ENCODE measurements at places on chromosomes 3 and 15. TPM values are rescaled to one million over a fixed set of nuclear protein-coding genes. Genes with fewer than 3 reads are reported as not detected.
A peak's percentile ranks its signal among the peaks of the same experiment; 100 is the strongest.

- DNase-seq: no peak
Observed at GRCh38 chr3:115517457-115518050, 105.8 kb upstream of the GAP43 start.

- peak; percentile 4 for DNase-seq
Observed at GRCh38 chr3:159668990-159669476, 319.6 kb upstream of the IL12A start.

GRCh38 chr3:30686176-30686575, 79.8 kb downstream of the TGFBR2 start:
- DNase-seq: no peak

DNA sequence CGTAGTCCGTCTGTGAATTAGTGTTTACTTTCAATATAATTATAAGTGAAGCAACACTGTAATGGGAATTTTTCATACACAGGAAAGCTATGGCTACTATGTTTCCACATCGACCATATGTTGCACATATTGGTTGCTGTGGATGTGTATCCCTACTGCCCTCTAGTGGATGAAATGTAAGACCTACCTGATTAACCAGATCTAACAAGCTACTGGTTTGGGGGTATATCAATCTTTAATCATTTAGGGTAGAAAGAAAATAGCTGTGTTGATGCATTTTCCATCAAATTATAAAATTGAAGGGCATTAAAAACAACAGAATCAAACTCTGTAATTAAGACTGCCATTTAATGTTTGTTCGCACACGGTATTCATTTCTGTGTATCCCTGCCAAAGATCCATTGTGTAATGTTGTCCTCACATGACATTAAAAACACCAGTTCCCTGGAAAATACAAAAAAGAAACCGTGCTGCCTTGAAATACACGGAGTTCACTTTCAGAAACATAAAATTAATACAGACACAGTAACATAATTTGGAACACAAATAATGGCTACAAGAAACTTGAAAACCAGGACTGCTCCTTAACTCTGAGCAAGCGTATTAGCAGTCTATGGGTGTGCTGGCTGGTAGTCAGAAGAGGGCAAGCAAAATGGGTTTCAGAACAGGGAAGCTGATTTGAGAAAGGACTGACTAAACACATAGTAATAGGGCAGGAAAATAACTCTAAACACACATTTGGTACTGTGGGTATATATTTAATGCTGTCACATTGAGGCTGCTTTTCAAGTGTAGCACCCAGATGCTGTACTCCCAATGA, 125.1 kb downstream of the TIGIT start:
- DNase-seq: peak; percentile 83

GRCh38 chr15:28271697-28272260, 50.2 kb downstream of the HERC2 start:
- no peak for DNase-seq

- no peak for DNase-seq
Observed at GRCh38 chr15:62644889-62645742, 397.4 kb upstream of the TPM1 start.

DNA sequence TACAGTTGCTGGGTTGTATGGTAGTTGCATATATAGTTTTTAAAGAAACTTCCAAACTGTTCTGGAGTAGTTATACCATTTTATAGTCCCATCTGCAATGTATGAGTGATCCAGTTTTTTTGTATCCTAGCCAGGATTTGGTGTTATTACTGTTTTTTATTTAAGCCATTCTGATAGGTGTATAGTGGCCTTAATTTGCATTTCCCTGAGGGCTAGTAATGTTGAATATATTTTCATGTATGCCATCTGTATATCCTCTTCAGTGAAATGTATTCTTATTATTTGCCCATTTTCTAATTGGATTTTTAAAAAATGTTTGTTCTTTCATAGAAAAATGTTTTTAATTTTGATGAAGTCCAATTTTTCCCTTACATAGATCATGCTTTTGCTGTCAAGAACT, 29.2 kb downstream of the PXK start:
- no peak for DNase-seq

DNA sequence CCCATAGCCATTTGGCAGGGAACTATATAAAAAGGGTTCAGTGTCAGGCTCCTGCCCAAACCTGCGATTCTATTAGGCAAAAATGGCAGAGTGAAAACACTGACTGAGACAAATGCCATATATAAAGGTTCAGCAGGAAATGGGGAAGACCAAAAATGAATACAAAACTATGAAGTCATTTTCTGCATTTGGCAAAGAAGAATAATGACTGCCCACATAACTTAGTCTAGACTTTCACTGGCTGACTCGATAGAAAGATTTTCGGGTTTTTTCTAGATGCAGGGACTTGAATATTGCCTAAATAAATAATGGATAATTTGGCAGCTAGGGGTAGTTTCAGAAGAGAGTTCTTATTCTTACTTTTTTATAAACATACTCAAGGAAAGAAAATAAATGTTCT, 178.0 kb downstream of the TPRG1 start:
- DNase-seq: no peak

DNA sequence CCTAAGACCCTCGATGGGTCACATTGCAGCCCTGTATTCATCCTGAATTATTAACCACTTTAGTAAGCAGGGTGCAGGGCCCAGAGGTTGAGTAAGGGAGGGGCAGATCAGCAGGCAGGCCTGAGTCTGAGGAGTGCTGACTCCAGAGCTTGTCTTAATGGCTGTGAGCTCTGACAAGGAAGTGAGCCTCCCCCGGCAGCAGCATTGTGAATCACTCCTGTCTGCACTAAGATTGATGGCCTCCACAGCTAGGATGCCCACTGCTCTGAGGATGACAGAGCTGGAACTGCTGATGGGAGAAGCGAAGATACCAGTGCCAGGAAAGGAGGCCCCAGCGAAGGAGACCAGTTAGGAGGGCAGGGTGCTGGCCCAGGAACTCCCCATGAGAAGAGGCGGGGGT, 46.5 kb upstream of the CCDC174 start:
- no peak for DNase-seq

DNA sequence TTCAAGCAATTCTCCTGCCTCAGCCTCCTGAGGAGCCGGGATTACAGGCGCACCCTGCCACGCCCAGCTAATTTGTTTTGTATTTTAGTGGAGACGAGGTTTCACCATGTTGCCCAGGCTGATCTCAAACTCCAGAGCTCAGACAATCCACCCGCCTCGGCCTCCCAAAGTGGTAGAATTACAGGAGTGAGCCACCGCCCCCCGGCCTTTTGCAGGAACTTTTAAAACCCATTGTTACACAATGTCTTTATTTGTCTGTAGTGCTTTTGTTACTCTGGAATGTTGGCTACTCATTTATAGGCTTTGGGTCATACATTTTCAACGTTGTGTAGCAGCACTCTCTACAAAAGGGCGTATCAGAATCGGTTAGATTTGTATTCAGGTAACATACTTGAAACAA, 499.1 kb downstream of the ROBO2 start:
- no peak for DNase-seq

DNA sequence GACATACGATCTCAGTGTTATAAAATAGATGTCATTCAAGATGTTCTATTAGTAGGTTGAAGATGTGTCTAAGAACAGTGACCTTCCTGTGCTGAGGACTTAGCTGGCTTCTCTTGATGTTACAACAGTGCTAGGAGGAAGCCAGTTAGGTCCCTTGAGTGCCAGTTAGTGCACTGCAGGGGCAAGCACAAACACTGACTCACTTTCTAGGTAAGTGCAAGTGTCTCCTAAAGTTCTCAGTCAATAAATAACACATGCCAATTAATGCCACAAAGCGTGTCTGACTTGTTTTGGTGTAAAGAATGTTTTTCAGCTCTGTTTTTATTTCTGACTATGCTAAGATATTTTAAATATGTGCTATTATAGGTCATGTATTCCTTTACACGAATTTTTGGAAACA, 211.8 kb downstream of the NAALADL2 start:
- no peak for DNase-seq

DNA sequence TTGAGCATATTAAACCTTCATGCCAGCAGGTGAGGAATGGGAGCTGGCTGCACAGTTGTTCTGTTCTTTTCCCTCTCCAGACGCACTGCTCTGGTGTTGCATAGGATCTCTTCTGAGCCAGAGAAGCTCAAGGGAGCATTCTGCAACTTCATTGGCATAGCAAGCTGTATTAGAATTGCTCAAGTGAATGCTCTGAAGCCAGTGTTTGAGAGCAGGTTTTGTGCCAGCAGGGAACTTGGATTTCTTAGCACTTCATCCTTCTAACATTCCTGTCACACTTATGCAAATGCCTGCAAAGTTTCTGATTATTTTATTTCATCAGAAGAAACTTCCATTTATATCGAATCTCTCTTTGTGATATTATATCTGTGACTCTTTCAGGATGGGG, 366.6 kb downstream of the AGBL1 start:
- no peak for DNase-seq

DNA sequence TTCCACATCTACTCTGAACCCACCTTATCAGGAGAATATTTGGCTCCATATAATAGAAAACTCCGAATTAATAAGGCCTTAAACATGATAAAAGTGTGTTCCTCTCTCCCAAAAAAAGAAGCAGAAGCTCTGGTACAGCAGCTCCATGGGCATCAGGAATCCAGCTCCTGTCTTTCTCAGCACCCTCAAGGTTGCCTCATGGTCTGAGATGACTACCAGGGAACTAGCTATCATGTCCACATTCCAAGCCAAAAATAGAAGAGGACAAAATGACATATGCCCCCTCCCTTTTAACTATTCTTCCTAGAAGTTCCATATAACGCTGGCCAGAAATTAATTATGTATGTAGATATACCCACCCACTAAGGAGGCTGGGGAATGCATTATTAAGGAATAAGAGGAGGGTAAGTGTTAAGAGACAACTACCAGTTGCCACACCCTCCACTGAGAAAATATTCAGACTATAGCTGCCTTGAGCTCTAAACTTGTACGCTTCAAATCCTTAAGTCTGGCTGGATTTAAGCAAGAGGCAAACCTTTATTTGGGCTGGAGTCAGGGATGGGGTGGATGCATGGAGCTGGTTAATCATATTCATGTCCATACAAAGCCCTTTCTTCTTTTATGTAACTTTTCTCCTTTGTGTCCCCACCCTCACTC, 35.8 kb upstream of the CTDSPL start:
- DNase-seq: no peak

DNA sequence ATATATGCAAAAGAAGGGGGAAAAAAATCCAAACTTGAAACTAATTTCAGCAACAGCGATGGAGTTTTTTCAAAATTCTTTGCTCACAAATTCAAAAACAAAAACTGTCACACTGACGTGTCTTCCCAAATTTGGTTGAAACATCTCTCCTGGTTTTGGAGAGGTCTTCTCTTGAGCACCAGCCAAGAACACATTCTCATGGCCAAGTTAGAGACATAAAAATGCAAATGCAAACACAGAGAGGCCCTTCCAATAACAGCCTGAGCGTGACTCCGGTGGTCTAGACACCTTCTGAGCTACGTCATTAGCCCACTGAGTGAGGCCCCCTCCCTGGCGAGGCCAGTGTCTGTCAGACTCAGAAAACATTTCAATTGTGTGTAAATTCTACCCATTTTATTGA, 436.0 kb upstream of the PROK2 start:
- no peak for DNase-seq

- no peak for DNase-seq
Observed at GRCh38 chr3:194686816-194687637, 1.3 kb downstream of the FAM43A start.

DNA sequence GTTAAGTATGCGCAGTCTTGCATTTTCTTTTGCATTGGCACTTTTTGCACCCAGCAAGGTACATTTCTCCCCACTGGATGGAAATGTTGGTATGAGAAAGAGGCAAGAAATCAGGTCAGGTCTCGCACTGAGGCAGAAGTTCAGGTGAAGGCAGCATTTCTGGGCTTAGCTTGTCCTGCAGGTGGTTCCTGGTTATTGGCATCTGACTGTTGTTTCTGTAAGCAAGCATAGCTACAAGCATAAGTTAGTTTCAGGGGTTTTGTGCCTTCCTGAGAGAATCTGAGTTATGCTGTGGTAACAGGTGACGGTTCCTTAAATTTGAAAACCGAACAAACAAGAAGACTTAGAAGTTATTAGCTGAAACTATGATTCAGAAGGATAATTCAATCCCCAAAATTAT, 139.4 kb upstream of the GRM7 start:
- DNase-seq: no peak

- DNase-seq: no peak
Observed at GRCh38 chr15:85430406-85431204, 50.2 kb downstream of the AKAP13 start.

DNA sequence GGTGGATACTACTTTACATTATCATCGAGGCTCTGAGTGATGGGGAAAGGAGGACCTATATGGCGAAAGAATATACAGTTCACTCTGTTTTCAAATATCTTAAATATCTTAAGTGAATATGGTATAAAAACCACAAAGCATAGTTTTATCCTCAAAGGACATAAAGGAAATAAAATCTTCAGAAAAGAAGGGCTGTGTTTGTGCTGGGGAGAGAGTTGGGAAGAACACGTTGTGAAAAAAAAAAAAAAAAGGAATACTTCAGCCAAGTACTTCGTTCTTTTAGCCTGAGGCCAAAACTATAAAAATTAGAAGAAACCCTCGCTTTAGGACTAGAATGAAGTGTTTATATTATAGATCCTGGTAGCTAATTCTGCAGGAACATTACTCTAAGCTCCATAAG, 10.2 kb upstream of the TMEM212 start:
- DNase-seq: no peak

GRCh38 chr3:146262371-146263110, 11.6 kb upstream of the PLSCR4 start:
- DNase-seq: no peak

GRCh38 chr15:33341953-33342352, 31.2 kb downstream of the RYR3 start:
- no peak for DNase-seq

DNA sequence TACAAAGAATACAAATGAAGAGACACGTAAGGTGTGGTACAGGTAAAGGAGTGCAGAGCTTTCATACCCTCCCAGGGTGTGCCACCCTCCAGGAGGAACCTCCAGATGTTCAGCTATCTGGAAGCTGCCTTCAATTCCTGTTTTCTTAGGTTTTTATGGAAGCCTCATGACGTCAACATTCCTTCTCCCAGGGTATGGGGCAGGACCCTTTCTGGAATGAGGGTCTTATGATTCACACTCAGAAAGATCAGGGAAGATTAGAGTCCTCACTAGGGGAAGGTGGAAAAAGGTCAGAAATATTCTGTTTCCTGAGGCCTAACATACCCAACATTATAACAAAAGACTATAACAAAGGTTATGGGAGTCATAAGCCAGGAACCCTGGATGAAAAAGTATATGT, 99.8 kb upstream of the PLCL2 start:
- no peak for DNase-seq

- DNase-seq: no peak
Observed at GRCh38 chr3:12940854-12941253, 99.5 kb upstream of the RPL32 start.

EPHB1 gene
- not detected for total RNA-seq

ATOSA gene
- 21.3 TPM for total RNA-seq

ONECUT1 gene
- total RNA-seq: not detected

UBE2E2 gene
- 69.4 TPM for total RNA-seq

CYP19A1 gene
- not detected for total RNA-seq

SEMA3B gene
- 12.5 TPM for total RNA-seq

ASB14 gene
- not detected for total RNA-seq

CALML4 gene
- total RNA-seq: 2.3 TPM

SPG11 gene
- total RNA-seq: 65.1 TPM

FGF7 gene
- total RNA-seq: 0.05 TPM

GRIP2 gene
- total RNA-seq: not detected

SLC24A5 gene
- not detected for total RNA-seq

NPAP1 gene
- not detected for total RNA-seq

GPR149 gene
- total RNA-seq: not detected

Measured in MCF 10A (cell line).